Activated naive CD8-positive, alpha-beta T cell treated with anti-CD3 and anti-CD28 coated beads, Interleukin-2, amount 50 U/mL, for 24 hours (primary cell): ENCODE measurements at places on chromosomes 2 and 18.

- peak; percentile 4 for DNase-seq
Measured at GRCh38 chr2:40401896-40402295, 50.0 kb downstream of the SLC8A1 start.

DNA sequence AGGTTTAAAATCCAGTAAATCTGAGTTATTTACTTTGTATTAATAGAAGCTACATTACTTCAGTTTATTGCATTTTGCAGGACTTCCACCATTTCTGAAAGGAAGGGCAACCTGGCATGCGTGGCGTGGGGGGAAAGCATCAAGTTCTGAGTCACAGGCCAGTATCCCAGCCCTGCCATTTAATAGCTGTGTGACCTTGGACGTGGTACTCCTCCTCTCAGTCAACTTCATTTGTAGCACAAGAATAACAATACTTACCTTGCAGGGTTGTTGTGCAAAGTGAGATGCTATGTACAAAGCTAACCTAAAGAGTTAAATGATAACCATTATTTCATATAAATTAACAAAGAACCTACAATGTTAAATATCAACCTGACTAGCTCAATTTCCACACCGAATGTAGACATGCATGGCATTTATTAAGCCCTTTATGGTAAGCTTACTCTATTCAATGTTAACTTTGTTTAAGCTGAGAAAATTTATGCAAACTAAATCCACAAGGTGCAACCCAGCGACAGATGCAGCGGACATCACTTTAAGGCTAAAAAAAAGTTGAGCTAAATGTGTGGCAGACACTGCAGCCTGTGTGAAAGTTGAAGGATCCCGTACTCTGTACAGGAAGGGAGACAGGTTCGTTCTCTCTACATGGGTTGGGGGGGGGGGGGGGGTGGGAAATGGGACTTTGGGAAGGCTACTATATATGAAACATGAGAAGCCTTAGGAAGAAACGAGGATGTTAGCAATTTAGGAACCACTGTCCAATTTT, 17.2 kb upstream of the STPG4 start:
- no peak for DNase-seq

- no peak for DNase-seq
Measured at GRCh38 chr2:65501074-65501473, 68.7 kb upstream of the SPRED2 start.

DNA sequence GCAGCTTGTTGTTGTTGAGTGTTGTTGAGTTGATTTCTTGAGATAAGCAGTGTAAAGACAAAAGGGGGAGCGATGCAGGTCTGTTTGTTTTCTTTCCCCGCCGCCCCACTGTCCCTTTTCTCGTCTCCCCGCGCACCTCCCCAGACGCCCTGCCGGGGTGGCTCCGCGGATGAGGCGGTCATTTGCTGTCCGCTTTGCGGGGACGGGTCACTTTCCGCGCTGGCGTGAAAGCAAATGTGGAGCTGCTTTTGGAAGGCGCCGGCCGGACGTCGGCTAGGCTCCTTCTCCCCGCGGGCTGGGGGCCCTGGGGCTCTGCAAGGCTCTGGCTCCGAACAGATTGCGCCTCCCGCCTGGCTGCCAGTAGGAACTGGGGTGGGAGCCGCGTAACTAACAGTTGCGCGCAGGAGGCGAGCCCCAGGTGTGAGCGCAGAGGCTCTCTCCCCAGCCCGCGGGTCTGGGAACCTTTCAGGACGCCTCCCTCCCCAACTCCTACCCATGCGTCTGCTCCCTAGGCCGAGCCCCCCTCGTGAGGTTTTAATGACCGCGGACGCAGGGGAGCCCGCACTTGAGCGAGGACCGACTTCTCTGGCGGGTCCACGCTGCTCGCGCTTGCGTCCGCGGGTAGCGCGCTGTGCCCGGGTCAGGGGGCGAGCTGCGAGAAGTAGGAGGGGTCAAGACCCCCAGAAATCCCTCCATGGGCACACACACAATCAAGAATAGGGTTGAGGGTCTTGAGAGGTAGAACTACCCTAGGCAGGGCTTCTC, 146.6 kb downstream of the MEIS1 start:
- no peak for DNase-seq
